ENCODE measurements at places on chromosomes 6 and 20. TPM values are rescaled to one million over a fixed set of nuclear protein-coding genes. Genes with fewer than 3 reads are reported as not detected.

Gene GNAS-AS1
- 0.72 TPM for total RNA-seq

Gene PTCHD4
- 7.7 TPM for total RNA-seq

- no peak for DNase-seq
These were observed 84.3 kb downstream of the PFDN4 start for GRCh38 chr20:54292185-54292584.

GRCh38 chr20:4563534-4563933 is 158.2 kb upstream of the PRND start:
- DNase-seq, result no peak

Gene LGSN
- total RNA-seq, result not detected

DNA sequence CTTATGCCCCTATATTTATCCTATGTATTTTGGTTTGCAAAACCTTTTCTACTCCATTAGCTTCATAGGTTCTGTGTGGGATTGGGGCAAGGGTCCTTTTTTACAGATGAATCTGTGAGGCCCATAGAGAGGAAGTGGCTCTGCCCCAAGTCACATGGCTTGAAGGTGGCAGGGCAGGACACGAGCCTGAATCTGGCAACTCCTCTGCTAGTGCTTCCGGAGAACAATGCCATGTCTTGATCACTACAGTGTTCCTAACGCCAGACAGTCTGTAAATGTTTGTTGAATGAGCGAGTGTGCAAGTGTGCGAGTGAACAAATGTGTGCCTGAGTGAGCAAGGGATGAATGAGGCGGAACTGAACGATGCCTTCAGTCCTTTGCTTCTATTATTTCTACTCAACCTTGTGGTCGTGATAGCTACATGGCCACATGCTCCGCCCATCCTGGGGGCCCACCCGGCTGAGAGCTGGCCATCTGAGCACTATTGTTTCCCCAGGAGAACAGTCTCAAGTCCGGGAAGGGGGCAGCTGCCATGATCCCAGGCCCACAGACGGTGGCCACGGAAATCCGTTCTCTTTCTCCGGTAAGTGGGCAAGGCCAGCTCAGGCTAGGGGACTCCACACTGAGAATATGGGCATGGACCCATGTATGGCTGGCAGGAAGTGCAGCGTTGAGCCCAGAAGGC is 17.8 kb upstream of the AAR2 start:
- no peak for DNase-seq

Gene CDH4
- 15.0 TPM for total RNA-seq

DNA sequence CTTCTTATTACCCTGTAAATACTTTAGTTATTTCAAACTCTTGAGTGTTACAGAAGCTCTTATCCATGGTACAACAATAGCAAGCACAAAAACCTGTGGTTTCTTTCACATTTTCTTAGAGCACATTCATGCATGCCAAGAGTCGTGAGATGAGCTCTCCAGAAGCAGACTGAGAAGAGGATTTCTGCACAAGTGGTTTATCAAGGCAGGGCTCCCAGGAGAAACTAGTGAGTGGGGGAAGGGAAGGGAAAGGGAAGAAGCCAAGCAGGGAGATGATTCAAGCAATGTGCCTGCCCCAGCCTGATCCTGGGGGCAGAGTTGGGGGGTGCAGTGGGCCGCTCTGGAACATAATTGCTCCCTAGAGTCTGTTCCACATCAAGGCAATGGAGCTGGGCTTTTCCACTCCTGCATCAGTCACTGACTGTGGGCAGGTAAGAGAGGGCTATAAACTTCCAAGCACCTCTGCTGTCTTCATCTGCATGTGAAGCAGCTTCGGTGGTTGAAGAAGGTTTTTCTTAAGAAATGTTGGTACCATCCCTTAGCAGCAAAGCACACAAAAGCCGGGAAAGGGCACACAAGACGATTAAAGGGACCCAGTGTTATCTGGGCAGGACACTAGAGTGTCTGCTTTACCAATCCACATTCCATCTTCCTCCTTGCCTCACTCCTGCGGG is 152.1 kb downstream of the PLCB4 start:
- DNase-seq, result no peak

All from dorsolateral prefrontal cortex (tissue), 122 donors.